ENCODE measurements at places on chromosomes 5 and 9.

GRCh38 chr9:129451669-129452068, 169.2 kb downstream of the C9orf50 start:
- DNase-seq, result no peak

DNA sequence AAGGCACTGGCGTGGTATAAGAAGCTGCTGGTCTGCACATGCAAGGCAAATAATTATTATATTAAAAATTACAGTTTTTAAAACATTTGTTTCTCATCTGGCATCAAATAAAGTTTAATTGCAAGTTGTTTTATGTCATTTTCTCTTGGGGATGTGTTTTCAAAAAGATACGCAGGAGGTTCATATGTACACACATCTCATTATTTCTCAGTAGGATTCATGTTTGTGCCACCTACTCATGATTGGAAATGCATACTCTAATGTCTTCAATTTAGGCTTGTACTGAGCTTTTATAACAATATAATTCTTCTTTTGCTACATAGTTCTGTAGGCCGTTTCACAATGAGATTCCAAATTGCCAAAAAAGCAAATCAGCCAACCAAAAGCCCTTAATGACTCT, 244.2 kb upstream of the MEF2C start:
- no peak for DNase-seq

DNA sequence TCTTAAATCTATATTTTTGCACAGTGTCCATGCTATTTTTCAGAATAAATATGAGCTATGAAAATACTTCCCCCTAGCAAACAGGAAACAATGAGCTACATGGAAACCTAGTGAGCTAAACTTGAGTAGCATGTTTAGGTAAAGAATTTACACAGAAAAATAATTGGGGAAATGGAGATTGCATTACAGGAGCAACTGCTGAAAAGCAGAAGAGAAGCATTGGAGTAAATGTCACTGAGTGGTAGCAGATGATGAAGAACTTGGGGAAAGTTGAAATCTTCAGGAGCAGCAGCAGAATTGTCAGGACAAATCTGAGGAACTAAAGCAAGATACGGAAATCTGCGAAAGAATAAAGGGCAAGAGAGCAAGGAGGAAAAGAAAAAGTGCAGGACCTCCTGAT, 610.3 kb downstream of the TLE1 start:
- no peak for DNase-seq

DNA sequence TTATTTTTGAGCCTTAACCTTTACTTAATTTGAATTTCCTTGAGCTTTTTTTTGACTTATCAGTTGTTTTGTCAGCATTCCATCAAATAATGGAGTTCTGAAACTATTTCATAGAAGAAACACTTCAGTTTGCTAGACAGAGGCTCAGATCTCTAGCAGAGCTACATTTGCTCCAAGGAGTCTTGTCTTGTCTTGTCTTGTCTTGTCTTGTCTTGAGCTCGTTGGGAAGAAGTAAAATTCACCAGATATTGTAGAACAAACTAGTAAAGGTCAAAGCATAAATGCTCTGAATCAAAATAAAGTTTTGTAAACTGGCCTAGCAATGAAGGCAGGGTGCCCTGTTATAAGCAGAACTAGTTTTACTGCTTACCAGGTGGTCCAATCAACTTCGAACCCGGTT, 33.5 kb downstream of the RAB24 start:
- no peak for DNase-seq

- no peak for DNase-seq
Observed at GRCh38 chr9:128556276-128556675, 3.9 kb downstream of the SPTAN1 start.

DNA sequence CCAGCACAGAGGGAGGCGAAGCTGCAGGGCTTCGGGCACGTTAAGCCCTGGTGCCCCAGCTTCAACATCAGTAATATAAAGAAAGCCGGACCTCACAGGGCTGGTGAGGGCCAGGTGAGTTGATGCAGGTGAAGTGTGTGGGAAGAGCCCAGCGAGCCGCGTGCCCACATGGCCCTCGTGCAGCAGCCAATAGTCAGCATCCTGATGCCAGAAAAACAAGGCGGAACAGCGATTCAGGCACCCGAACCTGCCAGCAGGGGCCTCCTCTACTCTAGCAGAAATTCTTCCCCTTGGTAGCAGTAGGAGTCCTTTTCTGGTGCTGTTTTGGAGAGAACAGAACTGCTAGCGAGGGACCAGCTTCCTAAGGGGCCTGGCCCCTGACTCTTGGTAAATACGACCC, 7.8 kb downstream of the MED10 start:
- no peak for DNase-seq

- DNase-seq, result no peak
Observed at GRCh38 chr5:33072296-33072695, 361.2 kb downstream of the NPR3 start.

DNA sequence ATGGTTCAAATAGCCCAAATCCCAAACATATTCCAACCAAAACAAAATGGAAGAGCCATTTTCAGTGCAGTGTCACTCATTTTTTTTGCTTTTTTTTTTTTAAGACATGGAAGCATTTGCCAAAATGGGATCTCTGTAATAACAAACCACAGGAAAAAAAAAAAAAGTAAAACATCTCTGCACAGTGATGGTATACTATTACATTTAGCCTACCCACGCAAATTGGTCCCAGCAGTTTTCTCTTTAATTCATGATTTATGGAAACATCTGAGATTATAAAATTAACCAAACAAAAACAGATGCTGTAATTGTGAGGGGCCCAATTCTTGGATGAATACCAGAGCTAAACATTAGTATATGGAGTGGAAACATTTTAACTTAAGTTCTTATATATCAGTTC, 566.6 kb downstream of the ZNF608 start:
- no peak for DNase-seq

- no peak for DNase-seq
Observed at GRCh38 chr5:54421976-54422375, 33.5 kb upstream of the HSPB3 start.

DNA sequence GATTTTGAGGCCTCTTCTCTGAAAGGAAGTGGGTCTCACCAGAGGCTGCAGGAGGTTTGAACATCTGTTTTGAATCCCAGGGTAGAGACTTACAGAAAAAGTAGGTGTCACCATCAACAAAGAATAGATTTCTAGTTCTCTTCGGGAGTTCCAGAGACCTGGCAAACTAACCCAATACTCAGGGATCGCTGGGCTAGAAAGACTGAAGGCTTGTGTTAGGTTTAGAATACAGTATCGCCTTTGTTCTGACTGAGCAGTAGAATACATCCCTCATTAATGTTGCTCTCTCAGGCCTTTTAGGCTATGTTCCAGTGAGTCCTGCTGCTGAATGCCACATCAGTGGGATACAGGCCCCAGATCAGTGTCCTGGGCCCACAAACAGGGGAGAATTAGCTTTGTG, 27.2 kb downstream of the RUSC2 start:
- no peak for DNase-seq

- DNase-seq, result no peak
Observed at GRCh38 chr9:79974806-79975422, 403.1 kb downstream of the TLE4 start.

GRCh38 chr9:21381448-21382339, 3.5 kb downstream of the IFNA2 start:
- no peak for DNase-seq

DNA sequence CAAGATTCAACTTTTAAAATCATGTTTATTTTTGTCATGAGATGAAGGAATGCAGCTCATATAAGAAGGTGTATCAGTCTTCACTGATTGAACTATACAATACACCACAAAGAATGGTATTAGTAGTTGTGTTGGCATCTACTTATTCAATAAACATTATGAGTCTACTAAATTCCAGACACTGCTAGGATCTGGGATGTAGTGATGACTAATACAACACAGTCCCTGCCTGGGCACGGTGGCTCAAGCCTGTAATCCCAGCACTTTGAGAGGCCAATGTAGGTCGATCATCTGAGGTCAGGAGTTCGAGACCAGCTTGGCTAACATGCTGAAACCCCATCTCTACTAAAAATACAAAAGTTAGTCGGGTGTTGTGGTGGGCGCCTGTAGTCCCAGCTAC, 171.4 kb upstream of the NFIB start:
- DNase-seq, result no peak

GRCh38 chr9:21153336-21154017, 11.8 kb upstream of the IFNW1 start:
- DNase-seq, result no peak

GRCh38 chr5:180990882-180991242, 2.2 kb downstream of the BTNL3 start:
- DNase-seq, result no peak

- no peak for DNase-seq
Observed at GRCh38 chr5:91271999-91272398, 111.1 kb downstream of the ARRDC3 start.

- DNase-seq, result peak; percentile 73
Observed at GRCh38 chr5:177312649-177313181, 1.0 kb upstream of the MXD3 start.

DNA sequence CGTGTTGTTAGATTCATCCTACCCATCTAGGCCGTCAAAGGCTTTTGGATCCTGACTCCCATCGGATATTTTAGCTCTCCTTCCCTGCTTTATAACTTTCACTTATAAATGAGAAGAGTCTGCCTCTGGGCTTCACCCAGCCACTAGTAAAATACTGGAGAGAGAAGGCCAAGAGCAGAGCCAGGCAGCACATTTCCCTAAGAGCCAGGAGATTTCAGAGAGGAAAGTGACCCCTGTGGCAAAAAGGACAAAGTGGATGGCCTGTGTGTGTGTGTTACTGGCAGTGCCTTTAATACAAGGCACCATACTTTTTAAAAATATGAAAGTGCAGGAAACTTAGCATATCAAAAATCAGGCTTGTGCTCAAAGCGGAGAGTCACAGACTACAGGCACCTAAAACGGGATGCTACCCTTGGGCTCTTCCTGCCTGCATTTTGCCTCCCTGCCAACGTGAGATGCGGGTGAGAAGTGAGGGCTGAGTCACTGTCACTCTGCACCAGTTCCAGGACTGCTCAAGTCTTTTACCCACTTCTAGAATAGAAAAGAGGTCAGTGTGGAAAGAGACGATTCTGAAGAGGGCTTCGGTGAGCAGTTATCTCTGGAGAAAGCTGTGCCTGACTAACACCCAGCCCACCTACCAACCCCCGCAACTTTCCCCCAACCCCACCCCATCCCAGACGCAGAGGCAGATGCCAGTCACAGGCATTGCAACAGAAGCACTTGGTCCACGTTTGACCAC, 15.9 kb downstream of the NFIL3 start:
- no peak for DNase-seq

All from stimulated activated CD4-positive, alpha-beta T cell treated with anti-CD3 and anti-CD28 coated beads, Interleukin-15, amount 100 ng/mL, for 24 hours (primary cell).